K562 (cell line): ENCODE measurements at places on chromosomes 5 and 9. TPM values are rescaled to one million over a fixed set of nuclear protein-coding genes. Genes with fewer than 3 reads are reported as not detected.

Gene S1PR3
- total RNA-seq: 0.31 and 0.33 TPM in 2 replicates

Gene RNF183
- total RNA-seq: 0.22 TPM in 1 of 2 replicates, not detected in the other

Gene IFNK
- total RNA-seq: not detected in 2 replicates

Gene CENPH
- 72.1 and 73.0 TPM in 2 replicates for total RNA-seq

Gene VLDLR
- total RNA-seq: 0.34 and 0.58 TPM in 2 replicates

GRCh38 chr5:91706785-91707520 is 323.8 kb upstream of the ARRDC3 start:
- no peak for DNase-seq

DNA sequence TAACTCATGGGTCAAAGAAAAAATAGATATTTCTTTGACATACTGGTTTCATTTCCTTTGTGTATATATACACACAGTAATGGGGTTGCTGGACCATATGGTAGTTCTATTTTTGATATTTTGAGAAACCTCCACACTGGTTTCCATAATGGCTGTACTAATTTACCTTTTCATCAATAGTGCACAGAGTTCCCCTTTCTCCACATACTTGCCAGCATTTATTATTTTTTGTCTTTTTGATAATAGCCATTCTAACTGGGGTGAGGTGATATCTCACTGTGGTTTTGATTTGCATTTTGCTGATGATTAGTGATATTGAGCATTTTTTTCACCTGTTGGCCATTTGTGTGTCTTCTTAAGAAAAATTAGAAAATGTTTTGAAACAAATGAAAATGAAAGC is 78.4 kb upstream of the CKMT2 start:
- no peak for DNase-seq

DNA sequence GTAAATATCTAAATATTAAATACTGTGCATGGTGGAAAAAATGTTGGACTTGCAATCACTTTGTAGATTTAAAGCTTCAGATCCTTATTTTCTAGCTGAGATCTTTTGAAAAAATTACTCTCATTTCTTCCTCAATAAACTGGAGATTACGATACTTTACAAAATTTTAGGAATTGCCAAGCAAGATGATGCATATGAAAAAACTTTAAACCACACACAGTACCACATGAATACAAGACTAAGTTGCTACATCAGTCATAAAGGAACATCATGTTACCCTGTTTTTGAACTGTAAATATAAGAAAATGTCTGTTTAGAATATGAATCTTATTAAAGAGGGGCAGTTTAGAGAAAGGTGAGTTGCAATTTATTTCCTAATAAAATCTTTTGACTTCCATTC is 703.6 kb upstream of the NUDT12 start:
- no peak for DNase-seq

DNA sequence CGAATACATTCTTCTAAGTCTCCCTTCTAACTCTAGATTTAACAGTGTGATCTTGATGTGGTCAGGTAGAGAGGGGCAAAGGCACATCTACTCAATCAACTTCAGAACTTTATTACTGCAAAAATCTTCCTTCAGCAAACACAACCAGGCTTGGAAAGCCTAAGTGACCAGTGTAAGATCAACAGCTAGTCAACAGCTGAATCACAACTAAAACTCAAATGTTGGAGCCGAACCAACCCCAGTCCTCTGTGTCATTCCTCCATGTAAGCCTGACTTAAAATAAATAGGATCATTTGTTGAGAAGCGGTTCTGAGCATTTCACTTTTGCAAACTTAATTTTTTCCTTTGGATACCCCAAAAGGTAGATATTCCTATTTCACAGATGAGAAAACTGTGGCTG is 352.7 kb downstream of the EBF1 start:
- no peak for DNase-seq

- no peak for DNase-seq
These were observed 217.2 kb downstream of the TARS1 start for GRCh38 chr5:33657804-33658440.

GRCh38 chr5:6371079-6371810 is 7.1 kb downstream of the MED10 start:
- no peak for DNase-seq
